ENCODE measurements at places on chromosomes 7 and 10. TPM values are rescaled to one million over a fixed set of nuclear protein-coding genes. Genes with fewer than 3 reads are reported as not detected.

DNA sequence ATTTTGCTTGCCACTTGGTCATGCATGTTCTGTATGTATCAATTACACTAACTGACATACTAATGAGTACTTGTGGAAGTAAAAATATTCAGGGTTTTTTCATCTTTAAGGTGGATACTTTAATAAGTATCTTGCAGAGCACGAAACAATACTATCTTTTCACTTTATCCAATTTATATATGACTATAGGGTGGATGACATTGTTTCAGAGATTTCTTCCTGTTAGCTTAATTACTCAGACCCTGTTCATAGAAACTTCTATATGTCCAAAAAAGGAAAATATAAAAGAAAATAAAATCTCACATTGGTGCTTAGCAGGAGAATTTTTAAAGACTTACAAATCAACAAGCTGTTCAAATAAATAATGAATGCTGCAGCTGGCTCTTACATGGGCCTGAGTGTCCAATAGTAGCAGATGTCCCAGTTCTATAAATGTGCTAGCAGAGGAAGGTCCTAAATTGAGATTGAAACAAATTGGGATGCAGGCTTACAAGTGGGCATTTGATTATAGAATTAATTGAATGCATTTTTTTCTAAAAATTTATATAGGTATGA is 91.5 kb upstream of the THSD7A start:
- H3K27ac ChIP-seq, result no peak overlapping the region
- H3K4me1 ChIP-seq, result no peaks in the 10 kb centered on the region
- H3K36me3 ChIP-seq, result no peaks in the 10 kb centered on the region
- H3K27me3 ChIP-seq, result no peaks in the 10 kb centered on the region
- no peak for DNase-seq

DNA sequence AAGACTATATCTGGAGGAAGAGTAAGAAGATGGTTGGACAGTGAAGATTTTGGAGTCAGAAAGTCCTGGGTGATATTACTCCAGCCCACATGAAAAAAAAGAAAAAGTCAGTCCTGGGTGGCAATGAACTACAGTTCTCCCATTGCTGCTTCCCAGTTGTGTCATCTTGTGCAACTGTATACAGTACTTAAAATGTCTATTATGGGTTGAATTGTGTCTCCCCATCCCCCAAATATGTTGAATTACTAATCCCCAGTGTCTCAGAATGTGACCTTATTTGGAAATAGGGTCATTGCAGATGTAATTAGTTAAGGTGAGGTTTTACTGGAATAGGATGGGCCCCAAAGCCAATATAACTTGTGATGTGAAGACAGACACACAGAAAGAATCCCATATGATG is 15.6 kb downstream of the SEC23IP start:
- no peak overlapping the region for H3K27ac ChIP-seq
- H3K27me3 ChIP-seq, result no peaks in the 10 kb centered on the region
- H3K4me3 ChIP-seq, result no peak overlapping the region
- H3K4me1 ChIP-seq, result no peaks in the 10 kb centered on the region

- H3K4me3 ChIP-seq, result peak overlapping the region; percentile 87
- DNase-seq, result no peak
- peaks cover 19% of the 10 kb centered on the region for H3K36me3 ChIP-seq
- no peak overlapping the region for H3K27ac ChIP-seq
- peaks cover 25% of the 10 kb centered on the region for H3K4me1 ChIP-seq
Observed at GRCh38 chr7:135975166-135975565, 2.0 kb downstream of the MTPN start.

- H3K27me3 ChIP-seq, result no peaks in the 10 kb centered on the region
- H3K4me3 ChIP-seq, result no peak overlapping the region
- no peak for DNase-seq
- H3K27ac ChIP-seq, result no peak overlapping the region
- no peaks in the 10 kb centered on the region for H3K36me3 ChIP-seq
- no peaks in the 10 kb centered on the region for H3K4me1 ChIP-seq
Observed at GRCh38 chr10:128873411-128874054, 593.5 kb upstream of the MGMT start.

DNA sequence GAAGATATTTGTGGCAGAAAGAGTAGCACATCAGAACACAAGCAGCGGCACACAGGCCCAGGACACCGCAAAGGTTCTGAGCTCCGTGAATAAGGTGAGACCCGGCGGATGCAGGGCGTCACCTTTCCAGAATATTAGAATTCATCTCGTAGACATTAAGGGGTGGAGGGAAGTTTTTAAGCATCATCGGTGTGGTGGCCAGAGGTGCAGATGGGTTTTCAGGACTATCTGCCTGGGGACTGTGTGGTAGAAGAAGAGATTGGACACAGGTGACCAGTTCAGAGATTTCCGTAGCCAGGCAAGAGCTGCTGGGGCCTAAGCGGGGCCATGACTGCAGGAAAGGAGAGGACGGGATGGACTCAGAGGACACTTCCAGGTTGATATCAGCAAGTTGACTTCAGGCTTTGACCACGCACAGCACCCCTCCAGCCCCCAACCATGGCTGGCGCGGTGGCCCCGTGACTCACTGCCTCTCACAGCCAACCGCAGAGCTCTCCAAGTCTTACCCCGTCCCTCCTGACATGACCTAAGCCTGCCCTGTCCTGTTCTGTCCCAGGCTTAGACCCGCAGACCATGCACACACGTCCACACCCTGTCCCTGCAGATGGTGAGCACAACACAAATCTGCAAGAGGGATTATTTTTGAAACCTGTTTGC is 97.2 kb downstream of the OAT start:
- DNase-seq, result no peak
- H3K27me3 ChIP-seq, result peaks cover 64% of the 10 kb centered on the region
- no peak overlapping the region for H3K27ac ChIP-seq
- H3K4me1 ChIP-seq, result no peaks in the 10 kb centered on the region
- H3K36me3 ChIP-seq, result no peaks in the 10 kb centered on the region

GRCh38 chr7:149414745-149415390 is 46.0 kb downstream of the ZNF777 start:
- H3K27me3 ChIP-seq, result peaks cover 28% of the 10 kb centered on the region
- no peaks in the 10 kb centered on the region for H3K36me3 ChIP-seq
- H3K4me3 ChIP-seq, result no peak overlapping the region
- no peak for DNase-seq

- H3K27ac ChIP-seq, result no peak overlapping the region
- H3K27me3 ChIP-seq, result peaks cover 73% of the 10 kb centered on the region
- H3K36me3 ChIP-seq, result no peaks in the 10 kb centered on the region
- no peak for DNase-seq
Observed at GRCh38 chr10:48770561-48771089, 86.0 kb downstream of the WDFY4 start.

The FBXL13 gene
- 1.3 TPM for total RNA-seq

The NPTX2 gene
- not detected for total RNA-seq

The TMEM184A gene
- 75.8 TPM for total RNA-seq

GRCh38 chr7:29564496-29565223 is 1.0 kb downstream of the PRR15 start:
- H3K36me3 ChIP-seq, result peaks cover 57% of the 10 kb centered on the region
- peak; percentile 85 for DNase-seq

DNA sequence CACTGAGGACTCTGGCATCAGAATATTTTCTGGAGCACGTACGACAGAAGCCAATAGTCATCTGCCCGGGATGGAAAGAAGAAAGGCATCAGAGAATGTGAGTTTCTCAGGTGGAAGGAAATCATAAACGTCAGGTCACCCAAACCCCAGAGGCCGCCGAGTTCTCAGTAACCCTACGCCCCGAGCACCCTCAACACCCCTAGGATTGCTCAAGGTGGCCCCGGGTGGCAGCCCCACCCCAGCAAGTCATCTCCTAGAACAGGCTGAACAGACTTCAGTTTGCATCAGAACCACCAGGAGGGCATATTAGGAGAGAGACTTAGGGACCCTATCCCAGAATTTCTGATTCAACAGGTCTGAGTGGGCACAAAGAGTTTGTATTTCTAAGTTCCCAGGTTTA is 117.6 kb downstream of the TNS3 start:
- DNase-seq, result no peak
- no peaks in the 10 kb centered on the region for H3K36me3 ChIP-seq
- H3K4me3 ChIP-seq, result no peak overlapping the region

DNA sequence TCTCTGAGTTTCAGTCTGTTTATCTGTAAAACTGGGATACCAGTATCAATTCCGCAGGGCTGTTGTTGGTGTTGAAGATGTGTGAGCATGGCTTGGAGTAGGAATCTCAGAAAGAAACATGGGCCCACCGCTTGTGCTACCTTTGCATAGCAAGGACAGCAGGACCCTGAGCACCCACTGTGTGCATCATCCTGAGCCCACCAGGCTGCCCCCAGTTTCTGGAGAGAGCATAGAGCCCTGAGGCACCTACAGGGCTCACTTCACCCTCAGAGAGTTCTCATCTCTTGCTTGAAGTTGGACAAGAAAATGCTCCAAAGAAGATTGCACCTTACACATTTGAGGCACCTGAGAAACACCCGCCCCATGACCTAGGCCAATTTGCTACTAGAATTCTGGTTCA is 12.9 kb downstream of the PRLHR start:
- DNase-seq, result no peak
- peaks cover 20% of the 10 kb centered on the region for H3K4me1 ChIP-seq
- H3K4me3 ChIP-seq, result no peak overlapping the region
- no peaks in the 10 kb centered on the region for H3K36me3 ChIP-seq

The SLC13A1 gene
- total RNA-seq, result not detected

GRCh38 chr10:32149252-32149955 is 93.2 kb upstream of the KIF5B start:
- no peaks in the 10 kb centered on the region for H3K36me3 ChIP-seq
- no peak overlapping the region for H3K4me3 ChIP-seq
- no peaks in the 10 kb centered on the region for H3K27me3 ChIP-seq
- no peak overlapping the region for H3K27ac ChIP-seq
- H3K4me1 ChIP-seq, result peaks cover 11% of the 10 kb centered on the region
- no peak for DNase-seq

DNA sequence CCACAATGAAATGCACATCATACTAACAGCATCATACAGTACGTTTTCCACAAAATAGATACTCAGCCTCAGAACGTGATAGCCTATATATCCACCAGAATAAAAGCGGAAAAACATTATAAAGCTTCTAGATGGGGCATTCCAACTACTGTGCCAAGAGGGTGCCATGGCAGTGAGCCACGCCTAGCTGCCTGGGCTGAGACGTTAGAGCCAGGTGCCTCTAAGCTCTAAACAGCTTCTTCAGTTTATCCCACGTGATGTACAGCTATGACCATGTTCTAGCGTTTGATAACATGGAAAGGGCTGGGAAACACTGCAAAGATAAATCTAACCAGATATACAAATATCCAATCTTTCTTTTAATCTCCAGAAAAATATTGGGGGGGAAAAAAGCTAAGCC is 17.8 kb downstream of the USP6NL start:
- no peak overlapping the region for H3K27ac ChIP-seq
- no peak for DNase-seq
- peaks cover 22% of the 10 kb centered on the region for H3K4me1 ChIP-seq
- no peak overlapping the region for H3K4me3 ChIP-seq
- H3K36me3 ChIP-seq, result no peaks in the 10 kb centered on the region
- no peaks in the 10 kb centered on the region for H3K27me3 ChIP-seq

The OR2A2 gene
- not detected for total RNA-seq

The OGDHL gene
- total RNA-seq, result 1.0 TPM

- H3K4me3 ChIP-seq, result no peak overlapping the region
- no peaks in the 10 kb centered on the region for H3K36me3 ChIP-seq
- no peak for DNase-seq
- H3K4me1 ChIP-seq, result no peaks in the 10 kb centered on the region
- no peaks in the 10 kb centered on the region for H3K27me3 ChIP-seq
- H3K27ac ChIP-seq, result no peak overlapping the region
Observed at GRCh38 chr7:138226001-138226476, 149.8 kb downstream of the AKR1D1 start.

- no peaks in the 10 kb centered on the region for H3K36me3 ChIP-seq
- H3K4me3 ChIP-seq, result no peak overlapping the region
- peaks cover 83% of the 10 kb centered on the region for H3K27me3 ChIP-seq
- no peaks in the 10 kb centered on the region for H3K4me1 ChIP-seq
- no peak overlapping the region for H3K27ac ChIP-seq
- no peak for DNase-seq
Observed at GRCh38 chr7:32453341-32454011, 36.7 kb downstream of the LSM5 start.

The SMARCD3 gene
- total RNA-seq, result 4.1 TPM

The EEF1AKMT2 gene
- total RNA-seq, result 13.2 TPM

GRCh38 chr10:14523286-14523685 is 192.6 kb upstream of the FRMD4A start:
- peaks cover 51% of the 10 kb centered on the region for H3K36me3 ChIP-seq
- H3K27me3 ChIP-seq, result no peaks in the 10 kb centered on the region
- DNase-seq, result no peak
- H3K27ac ChIP-seq, result peak overlapping the region; percentile 27

DNA sequence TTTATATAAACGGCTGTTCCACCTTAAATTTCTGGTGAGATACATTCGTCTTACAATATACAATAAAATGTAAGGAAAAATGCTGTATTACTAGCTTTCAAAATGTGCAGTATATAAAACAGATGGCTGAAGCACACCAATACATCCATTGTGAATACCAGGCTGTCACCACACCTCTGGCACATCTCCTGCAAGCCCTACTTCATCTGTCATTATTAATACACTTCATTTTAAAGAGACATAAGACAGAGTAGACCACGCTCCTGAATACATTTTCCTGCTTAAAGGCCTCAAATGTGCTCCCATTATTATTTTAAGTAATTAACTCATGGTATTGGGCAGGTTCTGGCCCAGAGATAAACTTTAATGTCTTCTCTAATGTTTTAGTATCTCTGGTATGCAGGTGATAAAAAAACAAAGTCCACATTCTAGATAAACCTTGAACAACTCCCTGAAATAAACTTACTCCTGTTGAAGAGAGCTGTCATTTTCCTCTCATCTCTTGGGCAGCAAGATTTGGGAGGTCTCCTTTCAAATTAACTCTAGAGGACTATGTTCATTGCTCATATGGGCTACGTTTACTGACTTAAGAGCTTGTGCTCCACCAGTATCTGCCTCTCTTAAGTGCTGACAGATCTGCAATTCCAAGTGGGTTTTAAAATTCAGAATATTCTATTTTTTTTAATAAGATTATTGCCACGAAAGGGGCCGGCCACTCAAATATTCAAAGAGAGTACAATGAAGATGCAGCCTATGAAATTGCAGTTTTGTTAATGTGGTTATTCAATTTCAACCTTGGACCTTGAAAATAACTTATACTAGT is 396.5 kb upstream of the SEMA3D start:
- H3K4me3 ChIP-seq, result no peak overlapping the region
- H3K36me3 ChIP-seq, result no peaks in the 10 kb centered on the region
- no peaks in the 10 kb centered on the region for H3K4me1 ChIP-seq
- H3K27me3 ChIP-seq, result no peaks in the 10 kb centered on the region
- DNase-seq, result no peak

GRCh38 chr7:115037128-115037802 is 115.4 kb downstream of the MDFIC start:
- H3K4me1 ChIP-seq, result peaks cover 19% of the 10 kb centered on the region
- H3K36me3 ChIP-seq, result no peaks in the 10 kb centered on the region
- no peak overlapping the region for H3K4me3 ChIP-seq

The TLL2 gene
- 0.44 TPM for total RNA-seq

- no peaks in the 10 kb centered on the region for H3K27me3 ChIP-seq
- no peak overlapping the region for H3K27ac ChIP-seq
- DNase-seq, result no peak
- no peak overlapping the region for H3K4me3 ChIP-seq
- no peaks in the 10 kb centered on the region for H3K36me3 ChIP-seq
- no peaks in the 10 kb centered on the region for H3K4me1 ChIP-seq
Observed at GRCh38 chr10:35503578-35503977, 101.6 kb upstream of the GJD4 start.

The DRGX gene
- not detected for total RNA-seq

Data from Calu3 (cell line).